ENCODE measurements at places on chromosomes 2 and 18.

GRCh38 chr2:6423157-6423556, 442.6 kb downstream of the CMPK2 start:
- no peak for DNase-seq

DNA sequence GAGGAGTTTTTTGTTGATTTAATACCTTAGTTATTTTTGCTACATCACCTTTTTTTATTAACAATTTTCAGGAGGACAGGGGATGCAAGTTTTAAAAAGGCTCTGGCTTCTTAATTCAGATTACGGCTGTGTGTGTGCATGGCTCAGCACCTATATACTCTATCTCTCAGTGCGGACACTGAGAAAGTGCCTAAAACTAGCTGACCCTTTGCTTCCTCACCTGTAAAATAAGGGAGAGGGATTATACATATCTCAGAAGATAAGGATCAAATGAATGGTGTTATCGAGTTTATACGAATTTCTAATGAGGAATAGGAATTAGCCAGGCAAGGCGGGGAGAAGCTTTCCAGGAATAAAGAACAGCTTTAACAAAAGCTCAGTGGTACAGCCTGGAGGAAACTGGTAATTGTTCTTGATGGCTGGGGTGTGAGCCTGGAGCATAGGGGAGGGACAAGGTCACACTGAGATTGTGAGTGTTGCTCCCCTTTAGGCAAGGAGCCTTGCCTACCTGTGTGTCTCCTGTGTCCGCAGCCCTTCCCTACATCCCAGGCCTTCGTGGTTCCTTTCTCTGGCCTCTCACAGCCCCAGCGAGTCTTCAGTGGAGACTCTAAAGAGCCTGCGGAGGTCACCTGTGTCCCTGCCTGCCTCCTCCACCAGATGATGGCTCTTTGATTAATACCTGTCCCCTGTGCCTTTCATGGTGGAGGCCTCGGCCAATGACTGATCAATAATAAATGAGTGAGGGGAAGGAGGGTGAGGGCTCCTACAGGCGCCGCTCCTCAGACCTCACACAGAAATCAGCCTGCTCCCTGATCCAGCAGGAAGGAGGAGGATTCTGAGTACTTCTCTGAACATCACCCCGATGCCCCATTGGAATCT, 92.7 kb downstream of the DDX1 start:
- no peak for DNase-seq

DNA sequence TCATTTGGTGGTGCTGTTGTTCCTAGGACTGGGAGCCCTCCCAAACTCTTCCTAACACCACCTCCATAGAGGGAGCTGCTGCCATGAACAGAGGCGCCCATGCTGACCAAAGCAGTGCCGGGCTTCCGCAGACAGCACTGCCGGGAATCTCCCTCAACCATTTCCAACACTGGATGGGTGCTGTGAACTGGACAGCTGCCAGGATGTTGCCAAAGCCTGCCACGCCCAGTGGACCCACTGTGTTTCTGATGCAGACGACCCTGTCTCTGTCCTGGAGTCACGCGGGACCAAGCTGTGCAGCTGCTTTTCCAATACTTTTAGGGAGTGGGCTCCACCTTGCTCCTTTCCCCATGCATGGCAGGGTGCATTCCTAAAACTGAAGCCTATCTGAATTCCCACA, 16.9 kb upstream of the GNAL start:
- no peak for DNase-seq

GRCh38 chr2:25521126-25521525, 152.3 kb downstream of the DTNB start:
- no peak for DNase-seq

- DNase-seq: no peak
Measured at GRCh38 chr2:9143264-9143815, 63.3 kb upstream of the ASAP2 start.

- peak; percentile 65 for DNase-seq
Measured at GRCh38 chr2:179264368-179265081, at the start of gene SESTD1. Gene SESTD1, minus strand, starts transcription at chr2:179264832. Its CDS starts 72,991 bp downstream, at chr2:179191841.

GRCh38 chr2:235551965-235552364, 58.1 kb downstream of the AGAP1 start:
- DNase-seq: peak; percentile 50

DNA sequence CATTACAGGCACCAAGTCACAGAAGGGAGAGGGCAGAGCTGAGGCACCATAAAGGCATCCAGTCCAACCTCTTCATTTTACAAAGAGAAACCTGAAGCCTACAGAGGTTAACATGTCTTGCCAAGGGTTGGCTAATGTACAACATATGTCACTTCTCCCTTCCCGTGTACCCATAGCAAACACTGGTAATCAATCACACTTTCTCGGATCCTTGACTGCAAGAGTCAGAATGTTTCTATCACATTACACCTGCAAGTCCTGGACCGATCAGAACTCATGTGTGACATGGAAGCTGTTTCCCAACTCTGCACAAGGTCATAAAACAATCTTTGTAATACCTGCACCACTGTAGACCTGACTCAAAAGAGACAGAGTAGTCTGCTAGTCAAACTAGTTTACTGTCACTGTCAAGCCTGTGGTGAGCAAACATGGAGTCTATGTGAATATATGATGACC, 6.0 kb downstream of the ANKRD44 start:
- no peak for DNase-seq

DNA sequence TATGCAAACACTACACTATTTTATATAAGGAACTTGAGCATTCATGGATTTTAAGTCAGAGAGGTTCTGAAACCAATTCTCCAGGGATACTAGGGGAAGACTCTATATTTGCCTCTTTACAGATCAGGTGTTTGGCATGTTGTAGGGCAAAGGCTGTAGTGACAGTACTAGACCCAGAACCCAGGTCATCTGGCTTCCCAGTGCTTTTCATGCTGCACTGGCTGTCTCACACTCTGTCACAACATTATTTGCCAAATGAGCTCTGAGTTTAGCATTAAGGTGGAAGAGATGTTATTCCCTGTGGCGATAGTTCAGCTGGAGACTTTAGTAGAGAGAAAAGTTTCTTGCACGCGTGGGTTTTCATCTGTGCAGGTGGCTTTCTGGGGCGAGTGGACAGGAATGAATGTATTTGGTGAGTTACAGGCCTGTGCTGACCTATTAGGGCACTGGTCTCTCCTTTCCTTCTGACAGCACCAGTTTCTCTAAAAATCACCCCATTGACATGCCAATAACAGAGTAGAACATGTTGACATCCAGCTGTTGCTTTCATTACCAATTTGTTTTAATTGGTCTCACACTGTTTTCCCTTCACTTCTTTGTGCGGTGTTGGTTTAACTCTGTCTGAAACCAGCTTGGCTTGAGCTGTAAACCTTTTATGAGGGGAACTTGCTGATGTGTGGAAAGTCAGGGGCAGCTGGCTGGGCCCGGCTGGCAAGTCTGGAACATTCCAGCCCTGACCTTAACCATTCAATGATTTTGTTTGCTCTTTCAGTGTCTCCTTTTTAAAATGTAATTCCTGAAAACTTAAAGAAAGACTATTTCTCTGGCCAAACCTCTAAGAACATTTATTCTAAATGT, 643.0 kb upstream of the FAM98A start:
- no peak for DNase-seq

DNA sequence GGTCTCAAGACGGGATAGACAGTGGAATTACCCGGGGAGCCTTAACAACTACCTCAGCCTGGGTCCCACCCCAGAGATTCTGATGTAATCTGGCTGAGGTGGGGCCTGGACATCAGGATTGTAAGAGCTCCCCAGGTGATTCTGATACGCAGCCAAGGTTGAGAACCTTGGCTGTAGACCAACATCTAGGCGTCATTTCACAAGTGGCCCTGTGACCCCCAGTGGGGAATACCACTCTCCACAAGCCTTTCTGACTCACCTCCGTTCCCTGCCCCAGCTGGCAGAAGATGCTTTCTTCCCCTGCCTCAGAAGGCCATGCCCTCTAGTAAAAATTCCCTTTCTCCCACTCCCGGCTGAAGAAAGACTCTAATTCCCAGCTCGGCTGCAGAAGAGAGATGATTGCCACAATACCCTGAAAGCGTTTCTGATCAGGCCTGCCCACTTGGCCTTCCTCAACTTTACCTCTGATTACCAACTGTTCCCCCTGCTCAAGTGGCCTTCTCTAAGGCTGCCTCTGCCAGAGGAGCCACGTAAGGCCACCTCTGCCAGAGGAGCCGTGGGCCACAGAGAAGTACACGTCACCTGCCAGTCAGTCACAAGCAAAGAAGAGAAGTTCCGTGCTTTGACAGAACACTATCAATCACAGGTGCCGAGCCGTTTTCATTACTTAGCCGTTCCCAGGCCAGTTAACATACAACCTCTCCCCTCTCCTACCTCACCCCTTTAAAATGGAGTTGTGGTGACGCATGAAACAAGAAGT, 116.8 kb upstream of the PKDCC start:
- peak; percentile 65 for DNase-seq

DNA sequence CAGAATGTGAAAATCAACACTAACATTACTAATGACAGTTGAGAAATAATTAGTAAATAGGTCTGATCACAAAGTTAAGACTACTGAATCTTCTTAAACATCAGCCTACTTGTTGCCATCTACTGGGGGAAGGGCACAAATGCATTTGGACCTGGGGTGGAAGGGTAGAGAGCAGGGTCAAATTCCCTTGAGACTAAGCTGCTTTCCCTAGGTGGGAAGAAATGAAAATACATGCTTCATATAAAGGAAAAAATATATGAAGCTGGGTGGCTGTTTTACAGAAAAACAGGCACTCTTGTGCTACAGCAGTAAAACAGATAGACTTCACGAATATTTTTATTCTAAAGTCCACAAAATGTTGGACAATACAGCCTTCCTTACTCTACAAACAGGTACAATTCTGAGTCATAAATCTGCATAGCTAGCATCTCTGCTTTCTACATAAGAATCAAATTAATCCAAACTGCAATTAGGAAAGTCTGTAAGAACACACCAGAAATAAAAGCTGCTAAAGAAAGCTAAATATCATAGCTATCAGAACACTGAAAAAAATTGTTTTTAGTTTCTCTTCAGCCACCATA, 10.9 kb downstream of the TRIP12 start:
- peak; percentile 19 for DNase-seq

- DNase-seq: no peak
Measured at GRCh38 chr2:30106543-30106942, 40.3 kb upstream of the YPEL5 start.

- DNase-seq: no peak
Measured at GRCh38 chr2:173990970-173991819, 26.0 kb upstream of the SP3 start.

DNA sequence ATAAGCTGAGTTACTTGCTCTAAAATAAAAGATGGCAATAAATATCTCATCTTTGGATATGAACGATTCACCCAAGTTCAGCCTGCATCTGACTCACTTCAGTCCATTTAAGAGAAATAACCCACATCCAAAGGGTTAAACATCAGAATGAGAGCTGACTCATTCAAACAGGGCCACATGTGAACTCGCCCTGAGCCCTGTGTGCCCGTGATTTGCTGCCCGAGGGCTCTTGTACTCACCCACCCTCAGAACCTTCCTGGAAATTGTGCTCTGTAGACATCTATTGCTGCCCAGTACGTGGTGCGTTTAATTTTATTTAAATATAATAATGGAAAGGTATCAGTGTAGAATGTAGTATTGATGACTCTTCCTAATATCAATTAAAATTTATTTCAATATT, 66.9 kb upstream of the RBM44 start:
- DNase-seq: peak; percentile 43

- DNase-seq: no peak
Measured at GRCh38 chr18:69002233-69002632, 204.4 kb downstream of the CCDC102B start.

DNA sequence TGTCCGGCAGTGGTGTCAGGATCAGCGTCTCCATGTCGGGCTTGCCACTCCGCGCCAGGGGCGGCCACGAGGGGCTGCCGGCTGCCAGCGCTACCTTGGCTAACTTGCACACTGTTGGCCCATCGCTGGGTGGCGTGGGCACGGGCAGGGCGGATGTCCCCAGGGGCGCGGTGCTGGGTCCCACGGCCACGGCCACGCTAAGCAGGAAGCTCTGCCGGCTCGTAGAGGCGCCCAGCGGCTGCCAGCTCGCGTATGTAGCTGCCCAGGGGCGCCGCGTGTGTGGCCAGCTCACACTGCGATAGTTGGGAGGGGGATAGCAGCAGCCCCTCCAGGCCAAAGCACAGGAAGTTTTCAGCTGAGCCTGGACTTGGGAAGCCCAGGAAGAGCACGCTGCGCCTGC, 249.4 kb downstream of the ANKRD30B start:
- DNase-seq: no peak

DNA sequence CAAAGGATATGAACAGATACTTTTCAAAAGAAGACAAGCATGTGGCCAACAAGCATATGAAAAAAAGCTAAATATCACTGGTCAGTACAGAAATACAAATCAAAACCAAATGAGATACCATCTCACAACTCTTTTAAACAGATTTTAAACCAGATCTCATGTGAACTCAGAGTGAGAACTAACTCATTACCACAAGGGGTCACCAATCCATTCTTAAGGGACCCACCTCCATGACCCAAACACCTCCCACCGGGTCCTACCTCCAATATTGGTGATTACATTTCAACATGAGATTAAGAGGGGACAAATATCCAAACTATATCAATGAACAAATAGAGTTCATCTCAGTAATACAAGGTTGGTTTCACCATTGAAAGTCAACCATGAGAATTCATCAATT, 319.8 kb upstream of the GULP1 start:
- no peak for DNase-seq

GRCh38 chr2:136017786-136018185, 32.4 kb upstream of the DARS1 start:
- DNase-seq: no peak

DNA sequence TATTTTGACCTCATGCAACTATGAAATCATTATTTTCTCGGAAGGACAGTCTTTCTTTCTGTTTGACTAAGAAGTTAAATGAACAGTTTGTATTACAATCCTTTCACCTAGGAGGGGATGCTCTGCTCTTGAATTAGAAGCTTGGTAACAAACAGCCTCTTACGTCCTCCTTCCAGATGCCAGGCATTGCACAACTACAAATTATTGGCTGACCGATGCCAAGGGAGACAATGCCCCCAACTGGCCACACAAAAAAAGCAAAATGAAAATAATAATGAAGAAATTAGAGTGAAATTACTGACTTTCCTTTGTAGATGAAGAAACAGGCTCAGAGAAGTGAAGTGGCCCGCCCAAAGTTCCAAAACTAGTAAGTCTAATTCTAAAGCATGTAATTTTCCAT, 177.9 kb downstream of the CYRIA start:
- no peak for DNase-seq

- no peak for DNase-seq
Measured at GRCh38 chr2:226909836-226910235, 74.0 kb downstream of the RHBDD1 start.

DNA sequence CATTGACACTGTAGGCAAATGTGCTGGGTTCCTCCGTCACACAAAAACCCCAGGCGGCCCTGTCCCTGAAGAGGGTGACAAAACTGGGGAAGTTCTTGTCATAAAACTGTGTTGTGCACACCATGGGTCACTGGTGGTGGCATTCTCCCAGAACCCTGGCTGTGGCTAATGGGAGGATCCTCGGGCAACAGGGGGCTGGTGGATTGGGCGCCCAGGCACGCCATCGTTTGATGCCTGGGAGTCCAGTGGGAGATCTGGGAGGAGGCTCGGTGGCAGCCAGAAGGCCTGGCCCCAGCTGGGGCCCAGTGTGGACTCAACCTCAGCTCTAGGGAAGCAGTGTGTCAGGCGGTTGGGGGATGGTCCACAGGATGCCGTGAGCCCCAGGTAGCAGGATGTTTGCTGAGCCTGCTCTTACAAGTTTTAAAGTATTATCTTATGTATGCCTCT, 140.7 kb downstream of the ACOXL start:
- no peak for DNase-seq

GRCh38 chr2:80568011-80568410, 263.5 kb upstream of the LRRTM1 start:
- no peak for DNase-seq

Measured in Caki2 (cell line).